Activated T-helper 9 cell treated with anti-CD3 and anti-CD28 coated beads, Interleukin-2, amount 50 U/mL, for 16 hours (primary cell): ENCODE measurements at places on chromosomes 2 and 18.

DNA sequence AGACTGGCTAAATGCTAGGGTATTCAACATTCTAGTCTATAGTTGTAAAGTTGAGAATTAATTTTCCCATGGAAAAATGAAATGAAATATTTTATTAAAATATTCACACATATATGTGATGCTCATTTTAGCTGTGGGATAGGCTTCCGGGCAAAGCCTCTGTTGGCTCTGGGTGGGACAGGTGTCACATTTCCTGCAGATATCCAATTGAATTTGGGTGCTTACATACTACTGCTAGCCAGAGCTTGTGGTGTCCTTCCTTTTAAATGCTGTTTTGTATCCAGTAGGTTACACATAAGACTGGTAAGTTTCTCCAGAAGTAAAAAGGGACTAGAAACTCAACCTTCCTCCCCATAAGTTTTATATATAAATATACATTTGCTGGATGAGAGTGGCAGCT, 73.8 kb downstream of the RPRM start:
- no peak for DNase-seq

- no peak for DNase-seq
Measured at GRCh38 chr2:28048341-28048740, 157.8 kb downstream of the BABAM2 start.

DNA sequence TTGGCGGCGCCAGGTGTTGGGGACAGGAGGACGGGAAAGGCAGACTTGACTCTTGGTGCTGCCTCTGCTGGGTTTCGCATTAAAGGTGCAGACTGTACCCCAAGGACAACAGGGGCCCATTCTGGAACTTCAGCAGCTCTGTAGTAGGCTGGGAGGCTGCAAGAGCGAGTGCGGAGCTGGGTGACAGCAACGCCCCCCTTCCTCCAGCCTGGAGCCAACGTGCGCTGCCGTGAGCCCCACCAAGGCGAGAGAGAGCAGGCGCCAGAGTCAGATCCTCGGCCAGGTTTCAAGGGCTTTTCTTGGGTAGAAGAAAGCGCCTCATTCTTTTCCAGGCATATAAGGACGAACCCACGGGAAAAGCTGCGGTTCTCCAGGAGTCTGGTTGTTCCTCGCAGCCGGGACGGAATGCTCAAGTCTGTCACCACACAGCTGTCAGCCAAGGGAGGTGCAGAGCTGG, 1.9 kb downstream of the DOK6 start:
- DNase-seq = no peak

DNA sequence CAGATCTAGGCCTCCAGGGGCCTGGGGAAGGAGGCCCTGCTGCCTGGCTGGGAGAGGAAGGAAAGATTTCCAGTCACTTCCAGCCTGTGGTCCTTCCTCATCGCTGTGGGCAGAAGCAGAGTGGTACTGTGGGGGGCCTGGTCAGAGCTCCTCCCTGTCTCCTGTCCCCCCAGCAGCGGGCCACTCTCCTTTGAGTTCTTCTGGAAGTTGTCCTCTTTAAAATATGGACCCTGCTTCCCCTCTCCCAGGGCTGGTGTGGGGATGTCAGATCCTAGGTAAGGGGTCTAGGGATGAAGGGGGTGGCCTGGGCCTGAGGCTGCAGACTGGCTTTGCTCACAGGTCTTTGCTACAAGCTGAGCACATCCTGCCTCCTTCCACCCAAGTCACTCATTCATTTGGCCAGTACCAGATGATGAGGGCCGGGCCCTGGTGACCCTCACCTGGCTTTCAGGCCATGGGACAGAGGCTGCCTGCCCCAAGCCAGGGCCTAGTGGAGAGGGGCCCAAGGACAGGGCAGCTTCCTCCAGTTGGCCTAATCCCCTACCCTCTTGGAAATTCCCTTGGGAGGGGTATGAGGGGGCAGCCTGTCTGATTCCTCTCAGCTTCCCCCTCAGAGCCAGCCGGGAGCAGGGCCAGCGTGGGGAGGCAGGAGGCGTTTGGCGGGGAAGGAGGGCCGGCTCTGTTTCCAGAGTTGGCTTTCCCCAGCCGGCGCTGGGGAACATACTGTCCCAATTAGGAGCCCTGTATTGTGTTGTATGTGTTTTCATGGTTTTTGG, 231.9 kb downstream of the DYSF start:
- DNase-seq = no peak

GRCh38 chr2:3036432-3037125, 341.0 kb downstream of the EIPR1 start:
- DNase-seq = no peak

GRCh38 chr2:75174519-75174918, 24.8 kb downstream of the TACR1 start:
- no peak for DNase-seq
